ENCODE measurements at places on chromosomes 5 and 9.

- no peak for DNase-seq
These were observed 181.8 kb downstream of the GADD45G start for GRCh38 chr9:89786655-89787054.

DNA sequence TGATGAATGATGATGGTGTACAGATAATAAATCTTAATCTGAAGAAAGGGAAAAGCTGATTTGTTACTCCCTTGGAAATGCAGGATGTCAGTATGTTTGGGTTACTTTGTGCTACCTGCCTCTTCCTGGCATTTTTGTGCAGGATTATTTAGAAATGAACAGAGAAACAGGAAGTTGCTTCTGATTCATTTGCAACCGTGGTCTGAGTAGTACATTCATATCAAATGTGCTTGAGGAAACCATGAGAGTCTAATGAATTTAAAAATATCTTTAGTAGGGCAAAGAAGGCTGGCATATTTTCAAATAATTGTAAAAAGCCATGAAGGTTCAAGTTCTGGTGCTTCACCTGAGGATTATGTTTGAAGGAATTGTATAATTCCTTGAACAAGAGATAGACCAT is 391.6 kb downstream of the TMEM161B start:
- no peak for DNase-seq

- no peak for DNase-seq
These were observed 607 bp downstream of the UQCRQ start for GRCh38 chr5:132867046-132867451.

DNA sequence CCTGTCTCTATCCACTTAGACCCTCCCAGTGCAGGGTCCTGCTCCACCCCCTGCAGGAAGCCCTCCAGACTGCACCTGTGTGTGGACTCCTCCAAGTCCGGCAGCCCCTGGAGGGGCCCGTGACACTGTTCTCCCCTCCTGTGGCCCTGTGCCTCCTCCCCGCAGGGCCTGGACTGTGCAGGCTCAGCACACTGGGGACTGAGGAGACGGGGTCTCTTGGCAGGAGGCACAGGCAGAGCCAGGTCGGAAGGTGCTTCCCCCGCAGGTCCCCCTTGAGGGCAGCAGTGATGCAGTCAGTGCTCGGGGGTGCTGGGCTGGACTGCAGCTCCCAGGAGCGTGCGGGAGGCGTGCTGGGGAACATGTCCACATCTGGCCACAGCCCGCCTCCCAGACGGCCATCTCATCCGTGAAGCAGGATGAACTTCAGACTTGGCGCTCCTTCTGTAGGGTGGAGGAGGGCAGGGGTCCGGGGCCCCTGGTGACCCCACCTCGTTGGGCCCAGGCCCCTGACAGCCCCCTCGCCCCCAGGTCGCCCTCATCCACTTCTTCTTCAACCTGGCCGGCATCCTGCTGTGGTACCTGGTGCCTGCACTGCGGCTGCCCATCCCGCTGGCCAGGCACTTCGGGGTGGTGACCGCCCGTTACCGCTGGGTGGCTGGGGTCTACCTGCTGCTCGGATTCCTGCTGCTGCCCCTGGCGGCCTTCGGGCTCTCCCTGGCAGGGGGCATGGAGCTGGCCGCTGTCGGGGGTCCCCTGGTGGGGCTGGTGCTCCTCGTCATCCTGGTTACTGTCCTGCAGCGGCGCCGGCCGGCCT is 4.9 kb downstream of the SLC34A3 start:
- no peak for DNase-seq

- DNase-seq: no peak
These were observed 48.4 kb downstream of the GALNT10 start for GRCh38 chr5:154238776-154239481.

Data from stimulated activated CD8-positive, alpha-beta memory T cell treated with anti-CD3 and anti-CD28 coated beads, Interleukin-4, amount 100 ng/mL, for 1 hour (primary cell).